ENCODE measurements at places on chromosomes 1 and 21.
A peak's percentile ranks its signal among the peaks of the same experiment; 100 is the strongest.

GRCh38 chr1:38064197-38064903 lies 17.8 kb upstream of the POU3F1 start:
- peak overlapping the region; percentile 79 for H3K27ac ChIP-seq
- H3K27me3 ChIP-seq: no peaks in the 10 kb centered on the region
- peak; percentile 72 for DNase-seq
- no peak overlapping the region for H3K4me3 ChIP-seq
- H3K4me1 ChIP-seq: no peaks in the 10 kb centered on the region

DNA sequence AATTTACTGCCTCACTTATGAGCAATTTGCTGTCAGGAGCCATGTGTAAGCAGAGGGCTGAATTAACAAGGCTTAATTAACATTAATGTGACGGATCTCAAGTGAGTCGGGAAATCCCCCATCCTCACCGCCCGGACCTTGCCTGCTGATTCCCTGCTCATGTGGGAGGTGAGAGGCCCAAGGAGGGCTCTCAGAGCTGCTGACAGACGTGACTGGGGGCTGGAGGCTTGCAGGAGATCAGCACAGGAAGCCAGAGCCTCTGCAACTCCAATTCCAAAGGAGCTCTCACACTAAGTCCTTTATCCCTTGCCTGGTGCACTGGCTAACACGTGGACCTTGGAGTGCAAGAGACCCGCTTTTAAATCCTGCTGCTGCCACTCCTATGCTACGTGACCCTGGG lies 19.4 kb downstream of the LRP8 start:
- no peaks in the 10 kb centered on the region for H3K27me3 ChIP-seq
- H3K4me3 ChIP-seq: no peak overlapping the region
- H3K27ac ChIP-seq: no peak overlapping the region

DNA sequence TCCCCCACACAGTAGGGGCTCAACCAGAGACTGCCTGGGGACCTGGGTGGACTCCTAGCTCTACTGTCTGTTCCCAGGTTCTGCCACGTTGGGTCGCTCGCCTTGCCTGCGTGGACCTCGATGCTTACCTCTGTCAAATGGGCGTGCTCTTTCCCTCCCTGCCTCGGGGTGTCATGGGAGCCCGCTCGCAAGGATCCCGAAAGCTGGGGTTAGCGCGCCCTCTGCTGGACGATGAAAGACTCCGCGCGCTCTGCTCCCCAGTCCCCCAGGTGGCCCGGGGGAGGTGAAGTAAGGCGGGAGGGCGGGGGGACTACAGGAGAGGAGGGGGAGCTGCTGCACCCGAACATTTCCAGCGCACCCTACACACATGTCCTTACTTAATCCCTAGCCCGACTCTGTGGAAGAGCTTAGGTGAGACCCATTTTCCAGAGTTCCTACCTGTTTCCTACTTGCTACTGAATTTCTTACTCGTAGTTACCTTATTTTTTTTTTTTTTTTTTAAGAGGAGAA lies 2.3 kb upstream of the BSND start:
- H3K4me3 ChIP-seq: no peak overlapping the region
- no peaks in the 10 kb centered on the region for H3K36me3 ChIP-seq
- no peak overlapping the region for H3K27ac ChIP-seq
- peaks cover 27% of the 10 kb centered on the region for H3K27me3 ChIP-seq
- no peaks in the 10 kb centered on the region for H3K4me1 ChIP-seq

DNA sequence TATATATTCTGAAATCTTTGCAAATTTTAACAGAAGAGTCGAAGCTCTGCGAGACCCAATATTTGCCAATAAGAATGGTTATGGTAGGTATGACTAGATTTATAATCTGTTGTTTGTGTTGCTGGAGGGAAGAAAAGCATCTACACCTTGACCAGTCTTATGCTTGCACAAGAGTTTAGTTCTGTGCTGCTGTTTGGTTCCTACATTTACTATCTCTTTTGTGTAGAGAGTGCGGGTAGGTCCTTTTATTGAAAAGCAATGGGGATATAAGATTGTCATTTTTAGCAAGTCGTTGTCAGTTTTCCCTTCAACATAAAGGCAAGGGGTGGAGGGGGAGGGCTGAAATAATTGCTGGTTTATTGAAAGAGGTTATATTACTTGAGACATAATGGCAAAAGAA lies 396 bp downstream of the ELAVL4 start:
- H3K4me3 ChIP-seq: no peak overlapping the region
- no peaks in the 10 kb centered on the region for H3K36me3 ChIP-seq
- no peaks in the 10 kb centered on the region for H3K27me3 ChIP-seq
- H3K27ac ChIP-seq: peak overlapping the region; percentile 38

GRCh38 chr1:18408656-18409370 lies 71.9 kb upstream of the KLHDC7A start:
- no peak overlapping the region for H3K27ac ChIP-seq
- no peaks in the 10 kb centered on the region for H3K27me3 ChIP-seq
- no peak for DNase-seq

- H3K36me3 ChIP-seq: no peaks in the 10 kb centered on the region
- H3K27me3 ChIP-seq: no peaks in the 10 kb centered on the region
- no peaks in the 10 kb centered on the region for H3K4me1 ChIP-seq
- peak; percentile 73 for DNase-seq
These were observed 91.1 kb upstream of the CACHD1 start for GRCh38 chr1:64378826-64379225.

DNA sequence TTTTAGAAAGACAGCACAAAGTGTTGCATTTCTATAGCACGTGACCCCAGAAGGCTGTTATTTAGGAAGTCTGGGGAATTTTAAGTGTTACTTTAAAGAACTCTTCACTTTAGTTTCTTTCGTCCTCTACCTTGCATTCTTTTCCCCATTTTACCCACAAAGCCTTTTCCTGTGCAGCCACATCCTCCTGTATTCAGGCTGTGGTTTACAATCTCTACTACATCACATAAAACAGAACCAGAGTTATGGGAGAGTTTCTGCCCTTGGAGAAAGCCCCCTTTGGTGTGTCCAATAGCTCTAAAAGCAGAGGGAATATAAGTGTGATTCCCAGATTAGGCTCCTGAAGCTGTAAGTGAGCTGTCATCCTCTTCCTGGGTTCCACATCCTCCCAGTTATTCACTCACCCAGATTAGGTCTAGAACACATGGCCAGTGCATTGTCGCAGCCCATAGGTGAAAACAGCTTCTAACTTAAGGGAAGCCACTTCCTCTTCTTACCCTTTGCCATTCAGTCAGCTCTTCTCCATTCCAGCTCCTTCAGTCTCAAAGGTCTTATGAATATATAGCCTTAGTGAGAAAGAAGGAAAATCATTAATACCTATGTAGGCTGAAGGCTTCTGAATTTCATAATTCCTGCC lies 171.1 kb downstream of the PIGK start:
- no peak for DNase-seq
- no peak overlapping the region for H3K4me3 ChIP-seq
- H3K36me3 ChIP-seq: no peaks in the 10 kb centered on the region
- H3K27me3 ChIP-seq: no peaks in the 10 kb centered on the region
- H3K27ac ChIP-seq: no peak overlapping the region

DNA sequence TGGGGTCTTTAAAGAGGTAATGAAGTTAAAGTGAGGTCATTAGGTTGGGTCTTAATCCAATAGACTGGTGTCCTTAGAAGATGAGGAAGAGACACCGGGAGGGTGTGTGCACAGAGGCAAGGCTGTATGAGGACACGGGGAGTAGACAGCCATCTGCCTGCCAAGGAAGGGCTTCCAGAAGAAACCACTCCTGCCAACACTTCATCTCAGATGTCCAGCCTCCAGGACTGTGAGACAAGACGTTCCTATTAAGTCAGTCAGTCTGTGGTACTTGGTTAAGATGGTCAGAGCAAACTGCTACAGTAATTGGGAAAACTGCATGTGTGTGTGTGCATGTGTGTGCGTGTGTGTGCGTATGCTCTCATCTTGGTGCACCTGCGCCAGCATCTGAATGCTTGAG lies 77.1 kb downstream of the RYR2 start:
- no peaks in the 10 kb centered on the region for H3K36me3 ChIP-seq
- no peak overlapping the region for H3K27ac ChIP-seq
- no peak for DNase-seq

- no peak overlapping the region for H3K4me3 ChIP-seq
- no peak overlapping the region for H3K27ac ChIP-seq
- H3K27me3 ChIP-seq: no peaks in the 10 kb centered on the region
- H3K4me1 ChIP-seq: peaks cover 4% of the 10 kb centered on the region
These were observed 21.1 kb downstream of the C2CD2 start for GRCh38 chr21:41932576-41933312.

GRCh38 chr1:30715216-30715615 lies 8.2 kb downstream of the MATN1 start:
- no peak overlapping the region for H3K4me3 ChIP-seq
- no peaks in the 10 kb centered on the region for H3K4me1 ChIP-seq
- H3K36me3 ChIP-seq: no peaks in the 10 kb centered on the region
- DNase-seq: no peak
- H3K27me3 ChIP-seq: peaks cover 1% of the 10 kb centered on the region

- H3K27me3 ChIP-seq: no peaks in the 10 kb centered on the region
- H3K36me3 ChIP-seq: no peaks in the 10 kb centered on the region
- no peaks in the 10 kb centered on the region for H3K4me1 ChIP-seq
- no peak overlapping the region for H3K4me3 ChIP-seq
These were observed 38.6 kb downstream of the BRINP2 start for GRCh38 chr1:177209357-177209756.

DNA sequence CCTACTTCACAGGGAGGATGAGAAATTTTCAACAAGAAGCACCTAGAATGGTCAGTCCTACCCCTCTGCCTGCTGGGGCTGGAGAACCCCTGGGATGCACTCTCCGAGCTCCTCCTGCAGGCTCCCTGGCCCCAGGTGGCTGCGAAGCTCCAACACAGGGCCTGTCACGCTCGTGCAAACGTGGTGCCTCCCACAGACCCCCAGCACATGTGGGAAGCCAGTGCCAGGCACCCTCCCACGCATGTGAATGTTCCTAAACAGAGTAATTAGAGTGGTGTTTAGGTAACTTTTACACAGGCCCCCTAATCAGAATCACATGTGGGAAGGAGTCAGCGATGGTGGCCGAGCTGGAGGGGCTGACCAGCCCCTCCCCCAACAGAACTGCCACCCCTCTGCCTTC lies 28.4 kb downstream of the GLIS1 start:
- H3K4me1 ChIP-seq: no peaks in the 10 kb centered on the region
- DNase-seq: no peak
- no peaks in the 10 kb centered on the region for H3K36me3 ChIP-seq
- no peaks in the 10 kb centered on the region for H3K27me3 ChIP-seq
- H3K27ac ChIP-seq: no peak overlapping the region
- no peak overlapping the region for H3K4me3 ChIP-seq

GRCh38 chr1:95583661-95584210 lies 349.7 kb downstream of the RWDD3 start:
- H3K4me3 ChIP-seq: no peak overlapping the region
- DNase-seq: peak; percentile 47

GRCh38 chr1:151516031-151516511 lies 4.9 kb downstream of the CGN start:
- DNase-seq: peak; percentile 89
- no peak overlapping the region for H3K4me3 ChIP-seq
- H3K27me3 ChIP-seq: no peaks in the 10 kb centered on the region
- H3K4me1 ChIP-seq: peaks cover 18% of the 10 kb centered on the region
- H3K27ac ChIP-seq: peak overlapping the region; percentile 65
- peaks cover 29% of the 10 kb centered on the region for H3K36me3 ChIP-seq

GRCh38 chr1:150066838-150067183 lies 765 bp upstream of the VPS45 start:
- no peaks in the 10 kb centered on the region for H3K4me1 ChIP-seq
- DNase-seq: peak; percentile 89
- H3K36me3 ChIP-seq: peaks cover 19% of the 10 kb centered on the region
- peak overlapping the region; percentile 95 for H3K4me3 ChIP-seq

DNA sequence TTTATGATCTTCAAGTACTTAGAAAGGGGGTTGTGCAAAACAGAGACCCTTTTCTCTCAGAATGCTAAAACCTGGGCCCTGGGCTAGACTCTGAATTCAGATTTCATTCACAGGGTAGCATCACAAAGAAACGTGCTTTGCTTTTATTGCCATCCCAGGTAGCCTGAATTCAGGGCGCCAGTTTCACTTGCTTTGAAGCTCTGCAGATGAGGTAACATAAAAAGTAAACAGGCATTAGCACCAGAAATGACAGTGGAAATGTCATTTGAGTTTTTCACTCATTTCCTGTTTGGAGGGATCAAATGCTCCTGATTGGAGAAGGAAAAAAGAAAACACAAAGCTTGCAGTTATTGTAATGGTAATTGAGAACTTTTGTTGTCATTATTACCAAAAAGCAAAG lies 2.6 kb downstream of the SYPL2 start:
- no peaks in the 10 kb centered on the region for H3K36me3 ChIP-seq
- no peak overlapping the region for H3K4me3 ChIP-seq
- peaks cover 61% of the 10 kb centered on the region for H3K27me3 ChIP-seq
- no peak overlapping the region for H3K27ac ChIP-seq

- no peaks in the 10 kb centered on the region for H3K4me1 ChIP-seq
- H3K4me3 ChIP-seq: no peak within 1 kb of the TSS
These were observed at the start of gene RAB7B for GRCh38 chr1:206002871-206003801. RAB7B (minus strand) TSS chr1:206003395; CDS start chr1:205994135, 9,260 bp downstream.

- no peak for DNase-seq
- no peak overlapping the region for H3K4me3 ChIP-seq
- no peaks in the 10 kb centered on the region for H3K27me3 ChIP-seq
- peaks cover under 1% of the 10 kb centered on the region for H3K4me1 ChIP-seq
- peaks cover 84% of the 10 kb centered on the region for H3K36me3 ChIP-seq
- H3K27ac ChIP-seq: no peak overlapping the region
These were observed 166.7 kb downstream of the SIPA1L2 start for GRCh38 chr1:232463225-232463624.

DNA sequence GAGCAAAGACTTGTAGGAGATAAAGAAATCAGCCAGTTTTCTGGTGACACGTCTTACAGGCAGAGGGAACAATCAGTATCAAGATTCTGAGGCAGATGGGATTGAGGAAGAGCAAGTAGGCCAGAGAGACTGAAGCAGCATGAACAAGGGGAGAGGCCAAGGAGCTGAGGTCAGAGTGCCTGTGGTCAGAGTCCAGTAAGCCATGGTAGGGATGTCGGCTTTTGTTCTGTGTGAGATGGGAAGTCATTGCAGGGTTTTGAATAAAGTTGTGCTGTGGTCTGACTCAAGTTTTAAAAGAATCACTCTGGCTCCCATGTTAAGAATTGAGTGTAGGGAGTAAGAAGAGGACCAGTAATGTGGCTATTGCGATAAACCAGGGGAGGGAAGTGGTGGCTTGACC lies 85.9 kb upstream of the IVNS1ABP start:
- no peak for DNase-seq
- no peaks in the 10 kb centered on the region for H3K36me3 ChIP-seq
- peaks cover 2% of the 10 kb centered on the region for H3K4me1 ChIP-seq

DNA sequence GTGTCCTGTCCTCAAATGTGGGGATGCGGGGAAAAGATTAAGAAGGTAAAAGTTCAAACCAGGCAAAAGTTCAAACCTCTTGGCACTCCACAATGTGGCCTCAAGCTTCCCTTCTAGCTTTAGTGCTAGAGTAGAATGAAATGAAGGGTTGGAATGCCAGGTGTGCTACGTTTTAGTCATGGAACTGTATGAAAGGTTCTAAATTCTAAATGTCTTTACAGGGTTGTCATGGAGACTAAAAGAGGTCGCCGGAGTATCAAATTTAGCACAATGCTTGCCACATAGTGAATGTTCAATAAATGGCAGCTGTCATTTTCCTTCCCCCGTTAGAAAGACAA lies 57.2 kb upstream of the LRRC8D start:
- peaks cover 42% of the 10 kb centered on the region for H3K27me3 ChIP-seq
- peak overlapping the region; percentile 76 for H3K4me3 ChIP-seq
- H3K27ac ChIP-seq: no peak overlapping the region
- DNase-seq: no peak
- H3K36me3 ChIP-seq: no peaks in the 10 kb centered on the region
- H3K4me1 ChIP-seq: peaks cover 9% of the 10 kb centered on the region

GRCh38 chr1:23638188-23638619 lies 53.4 kb upstream of the RPL11 start:
- peak; percentile 72 for DNase-seq
- no peaks in the 10 kb centered on the region for H3K36me3 ChIP-seq
- H3K4me3 ChIP-seq: no peak overlapping the region
- H3K27ac ChIP-seq: no peak overlapping the region
- peaks cover 4% of the 10 kb centered on the region for H3K4me1 ChIP-seq

GRCh38 chr1:154557939-154558719 lies at the start of gene UBE2Q1:
UBE2Q1 (minus strand) TSS chr1:154558662; CDS start chr1:154558553, 109 bp downstream.
- no peaks in the 10 kb centered on the region for H3K27me3 ChIP-seq
- H3K36me3 ChIP-seq: peaks cover 29% of the 10 kb centered on the region
- DNase-seq: peak; percentile 70
- peaks cover 12% of the 10 kb centered on the region for H3K4me1 ChIP-seq
